WERI-Rb-1 (cell line): ENCODE measurements at places on chromosomes 12 and 14.

- no peak for DNase-seq
These were observed 292.4 kb downstream of the NUAK1 start for GRCh38 chr12:105846331-105846730.

GRCh38 chr12:48998497-48999353, 450 bp downstream of the DDN start:
- no peak for DNase-seq

DNA sequence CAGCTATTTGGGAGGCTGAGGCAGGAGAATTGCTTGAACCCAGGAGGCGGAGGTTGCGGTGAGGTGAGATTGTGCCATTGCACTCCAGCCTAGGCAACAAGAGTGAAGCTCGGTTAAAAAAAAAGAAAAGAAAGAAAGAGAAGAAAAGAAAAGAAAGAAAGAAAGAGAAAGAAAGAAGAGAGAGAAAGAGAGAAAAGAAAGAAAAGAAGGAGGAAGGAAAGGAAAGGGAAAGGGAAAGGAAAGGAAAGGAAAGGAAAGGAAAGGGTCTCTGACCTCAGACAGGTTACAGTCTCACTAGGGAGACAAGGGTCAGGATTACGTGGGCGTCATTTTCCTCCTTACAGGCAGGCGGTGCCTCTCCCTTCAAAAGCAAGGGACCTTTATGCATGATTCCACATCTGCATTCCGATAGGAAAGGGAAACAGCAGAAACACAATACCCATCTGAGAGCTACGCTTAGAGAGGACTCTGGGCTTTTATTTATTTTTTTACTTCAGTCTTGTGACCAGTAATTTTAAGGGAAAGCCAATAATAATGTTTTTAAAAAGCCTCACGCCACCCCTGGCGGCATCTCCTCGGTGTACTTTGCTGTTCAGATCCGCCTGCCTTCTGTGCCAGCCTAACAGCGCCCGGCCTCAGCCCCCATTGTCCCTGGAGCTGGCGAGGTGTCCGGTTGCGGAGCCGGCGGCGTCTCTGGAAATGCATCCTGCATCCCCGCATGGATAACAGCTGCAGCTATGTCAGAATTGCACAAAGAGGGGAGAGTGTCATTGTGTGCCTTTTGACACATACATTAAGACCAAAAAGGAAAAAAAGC, 945 bp upstream of the HIP1R start:
- no peak for DNase-seq

DNA sequence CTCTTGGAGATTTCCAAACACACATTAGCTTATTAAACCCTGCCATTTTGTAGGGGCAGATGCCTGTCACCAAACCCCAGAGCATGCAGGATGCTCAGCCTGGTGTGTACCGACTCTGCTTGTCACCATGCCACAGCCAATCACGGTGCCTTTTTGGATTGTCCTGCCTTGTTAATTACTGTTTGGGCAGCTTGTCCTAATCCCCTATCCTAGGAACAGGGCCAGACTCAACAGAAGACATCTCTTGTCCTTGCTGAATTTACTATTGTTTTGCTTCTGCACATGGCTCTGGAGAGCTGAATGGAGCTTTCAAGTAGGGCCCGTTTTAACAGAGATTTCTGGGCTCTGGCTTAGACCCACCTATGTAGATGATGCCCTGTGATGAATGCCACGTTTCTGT, 388.5 kb downstream of the AACS start:
- no peak for DNase-seq

- peak; percentile 74 for DNase-seq
These were observed 494 bp downstream of the GCH1 start for GRCh38 chr14:54902143-54902520.

- no peak for DNase-seq
These were observed 416.5 kb downstream of the NELL2 start for GRCh38 chr12:44459569-44459968.

DNA sequence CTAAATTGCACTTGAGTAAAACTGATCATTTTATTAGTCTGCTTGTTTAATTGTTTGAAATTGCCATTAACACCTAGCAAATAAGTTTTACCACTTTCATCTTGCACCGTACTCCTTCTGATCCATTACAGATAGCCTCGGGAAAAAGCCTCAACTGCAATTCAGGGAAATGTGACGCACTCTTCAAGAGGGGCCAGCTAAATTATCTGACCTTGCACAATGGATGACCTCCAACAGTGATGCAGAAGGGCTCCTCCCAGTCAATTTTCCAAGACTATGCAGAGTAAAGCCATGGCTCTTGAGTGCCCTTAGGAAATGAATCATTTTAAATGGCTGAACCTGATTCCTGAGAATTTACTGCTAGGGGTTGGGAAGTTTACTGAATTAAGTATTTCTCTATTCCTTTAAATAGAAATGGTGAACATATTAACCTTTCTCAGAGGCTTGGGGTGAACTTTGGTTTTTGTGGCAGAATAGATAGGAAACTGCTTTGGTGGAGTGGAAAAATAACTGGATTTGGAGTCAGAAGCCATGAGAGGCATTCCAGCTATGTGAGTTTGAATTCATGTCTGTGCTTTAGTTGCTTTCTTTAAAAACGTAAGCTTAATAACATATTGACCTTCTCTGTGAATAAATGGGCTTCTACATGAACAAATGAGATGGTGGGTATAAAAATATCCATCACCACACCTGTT, 64.8 kb upstream of the OVCH1 start:
- DNase-seq, result no peak

DNA sequence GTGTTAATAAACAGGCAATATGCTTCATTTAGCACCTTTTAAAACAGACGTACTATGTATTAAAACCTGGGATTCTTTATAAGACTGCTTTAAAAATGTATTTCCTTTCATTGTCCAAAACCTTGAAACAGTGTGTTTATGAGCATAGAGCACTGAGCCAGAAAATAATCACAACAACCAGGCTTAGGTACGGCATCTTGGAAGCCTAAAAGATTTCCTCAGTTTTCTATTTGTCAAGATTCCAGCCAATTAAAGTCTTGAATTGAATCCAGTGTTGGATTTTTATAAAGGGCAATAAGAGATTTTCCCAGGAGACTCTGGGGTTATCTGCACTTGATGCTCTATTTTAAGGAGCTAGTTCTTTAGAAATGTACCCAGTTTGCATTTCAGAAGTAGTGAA, 80.3 kb downstream of the GRIP1 start:
- no peak for DNase-seq

- DNase-seq, result no peak
These were observed 2.0 kb downstream of the YBX3 start for GRCh38 chr12:10720974-10721650.

- no peak for DNase-seq
These were observed 131.8 kb upstream of the AEBP2 start for GRCh38 chr12:19307451-19307850.

DNA sequence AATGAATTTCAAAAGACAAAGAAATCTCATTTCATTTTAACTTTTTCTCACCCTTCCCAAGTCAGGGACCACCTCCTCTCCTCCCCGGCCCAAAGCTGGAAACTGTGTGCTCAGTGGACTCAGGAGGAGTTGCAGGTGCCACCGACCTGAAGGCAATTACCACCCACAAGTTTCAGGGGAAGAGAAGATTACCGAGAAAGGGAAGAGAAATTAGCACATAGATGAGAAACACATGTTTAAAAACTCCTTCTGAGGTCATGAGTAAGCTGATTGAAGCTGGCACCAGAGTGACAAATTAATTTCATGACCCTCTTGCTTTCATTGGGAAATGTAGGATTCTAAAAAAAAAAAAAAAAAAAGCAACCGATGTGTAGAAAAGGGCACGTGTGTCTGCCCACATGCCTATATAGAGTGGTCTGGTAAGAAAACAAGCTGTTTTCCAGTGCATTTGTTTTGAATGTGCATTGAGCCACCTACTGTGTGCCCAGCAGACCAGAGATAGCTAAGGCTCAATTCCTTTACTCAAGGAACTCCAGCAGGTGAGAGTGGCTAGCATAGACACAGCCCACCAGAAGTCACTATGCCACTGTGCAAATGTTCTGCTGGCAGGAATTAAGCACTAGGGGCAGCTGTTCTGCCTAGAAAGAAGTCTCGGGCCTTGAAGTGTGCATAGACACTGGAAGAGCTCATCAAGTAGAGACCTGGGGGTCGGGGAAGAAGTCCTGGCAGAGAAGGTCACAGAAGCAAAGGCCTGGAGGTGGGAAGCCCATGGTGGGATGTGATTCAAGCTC, 30.5 kb downstream of the DPF3 start:
- DNase-seq, result no peak

DNA sequence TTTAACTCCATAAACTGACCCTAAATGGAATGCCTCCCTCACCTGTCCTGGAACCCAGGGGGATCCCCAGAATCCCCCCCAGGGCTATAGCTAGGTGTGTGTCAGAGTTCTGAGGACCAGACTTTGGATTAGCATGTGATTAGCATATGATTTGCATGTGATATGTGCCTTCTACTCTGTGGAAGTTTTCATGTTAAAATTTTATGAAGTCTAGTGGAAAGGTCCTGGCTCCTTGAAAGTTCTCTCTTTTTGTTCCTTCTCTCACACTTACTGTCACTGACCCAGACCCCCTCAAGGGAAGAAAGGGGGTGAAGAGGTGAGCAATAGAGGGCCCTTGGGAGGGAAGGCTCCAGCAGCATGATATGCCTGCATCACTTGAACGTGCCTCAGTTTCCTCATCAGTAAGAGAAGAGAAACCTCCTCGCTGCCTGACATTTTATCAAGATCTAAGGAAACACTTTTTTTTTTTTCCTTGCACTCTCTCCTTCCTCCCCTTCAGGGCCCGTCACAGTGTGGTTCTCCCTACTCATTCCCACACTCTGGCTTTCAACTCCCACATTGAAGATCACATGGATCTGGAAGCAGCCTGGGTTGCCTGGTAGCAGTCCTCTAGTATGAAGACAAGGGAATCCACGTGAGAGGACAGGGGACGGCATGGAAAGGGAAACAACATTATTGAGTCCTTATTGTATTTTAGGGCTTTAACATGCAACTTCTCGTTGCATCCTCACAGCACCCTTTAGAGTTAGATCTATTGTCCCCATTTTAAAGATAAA, 3.3 kb upstream of the C1QL4 start:
- no peak for DNase-seq

- no peak for DNase-seq
These were observed 150.9 kb downstream of the TBX5 start for GRCh38 chr12:114254998-114255397.

DNA sequence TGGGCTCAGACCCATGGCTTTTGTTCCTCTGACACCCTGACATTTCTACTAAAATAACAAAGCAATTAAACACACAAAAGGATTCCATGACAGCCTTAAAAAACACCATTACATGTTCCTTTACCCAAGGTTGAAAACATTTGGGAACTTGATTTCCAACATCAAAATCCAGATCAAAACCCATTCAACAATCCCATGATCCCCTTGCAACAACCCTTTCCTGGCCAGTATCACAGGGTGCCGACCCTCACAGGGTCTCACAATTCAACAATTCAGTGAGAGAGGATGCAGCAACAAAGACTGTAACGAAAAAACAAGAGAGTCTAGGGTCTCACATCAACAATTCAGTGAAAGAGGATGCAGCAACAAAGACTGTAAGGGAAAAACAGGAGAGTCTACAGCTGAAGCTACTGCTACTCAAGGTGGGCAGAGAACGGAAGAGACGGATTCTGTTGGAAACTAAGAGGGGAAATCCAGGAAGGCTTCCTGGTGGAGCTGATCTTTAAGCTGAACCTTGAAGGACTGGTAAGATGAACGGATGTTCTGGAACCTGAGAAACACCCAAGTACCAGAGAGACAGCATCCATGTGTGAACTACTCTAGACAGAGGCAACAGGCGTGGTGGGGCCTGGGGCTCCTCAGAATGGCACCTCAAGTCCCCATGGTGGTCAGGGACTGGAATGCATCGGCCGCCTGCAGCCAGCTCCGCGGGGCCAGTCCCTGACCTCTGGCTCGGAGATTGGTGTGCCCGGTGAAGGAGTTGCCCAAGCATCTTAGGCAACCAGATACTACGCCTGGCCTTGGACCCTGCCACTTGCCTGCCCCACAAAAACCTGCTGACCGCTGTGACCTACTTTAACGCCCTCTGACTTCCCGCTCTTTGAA, 22.7 kb upstream of the ZFP36L1 start:
- DNase-seq, result no peak

GRCh38 chr14:98931911-98932310, 340.1 kb downstream of the BCL11B start:
- DNase-seq, result no peak

- no peak for DNase-seq
These were observed 129.9 kb upstream of the PDZRN4 start for GRCh38 chr12:41058266-41058665.

- DNase-seq, result no peak
These were observed 30.5 kb downstream of the ANO2 start for GRCh38 chr12:5914387-5915149.

- no peak for DNase-seq
These were observed 26.8 kb downstream of the CPSF6 start for GRCh38 chr12:69266036-69266635.

GRCh38 chr12:22628228-22628627, 3.3 kb downstream of the ETNK1 start:
- DNase-seq, result no peak

DNA sequence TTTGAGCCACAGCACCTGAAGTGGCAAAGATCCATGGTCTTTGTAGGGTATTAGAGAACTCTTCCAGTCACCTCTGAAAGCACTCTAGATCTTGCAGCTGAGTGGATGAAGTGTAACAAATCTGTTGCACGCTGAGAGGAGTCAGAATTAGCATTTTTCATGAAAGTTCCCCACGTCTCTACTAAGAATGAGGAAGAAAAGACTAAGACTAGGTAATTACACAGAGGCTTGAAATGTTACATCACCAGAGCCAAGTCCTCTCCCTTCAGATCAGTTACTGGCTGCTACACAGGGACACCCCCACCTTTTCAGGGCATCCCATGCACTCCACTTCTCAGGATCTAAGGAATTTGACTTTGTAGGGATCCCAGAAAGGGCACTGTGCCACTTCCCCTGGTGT, 98.6 kb upstream of the FKBP4 start:
- DNase-seq, result no peak
